ENCODE measurements at places on chromosomes 2 and 18.

GRCh38 chr2:62151306-62151638 lies 44.6 kb upstream of the B3GNT2 start:
- no peak for DNase-seq
- peaks cover 16% of the 10 kb centered on the region for H3K4me1 ChIP-seq
- H3K4me3 ChIP-seq, result no peak overlapping the region
- H3K27me3 ChIP-seq, result no peaks in the 10 kb centered on the region

- H3K36me3 ChIP-seq, result peaks cover 12% of the 10 kb centered on the region
- H3K27me3 ChIP-seq, result no peaks in the 10 kb centered on the region
- peak overlapping the region; percentile 94 for H3K4me3 ChIP-seq
- DNase-seq, result no peak
- peaks cover 16% of the 10 kb centered on the region for H3K4me1 ChIP-seq
- H3K27ac ChIP-seq, result peak overlapping the region; percentile 94
Observed at GRCh38 chr2:9844036-9844483, 786 bp downstream of the TAF1B start.

DNA sequence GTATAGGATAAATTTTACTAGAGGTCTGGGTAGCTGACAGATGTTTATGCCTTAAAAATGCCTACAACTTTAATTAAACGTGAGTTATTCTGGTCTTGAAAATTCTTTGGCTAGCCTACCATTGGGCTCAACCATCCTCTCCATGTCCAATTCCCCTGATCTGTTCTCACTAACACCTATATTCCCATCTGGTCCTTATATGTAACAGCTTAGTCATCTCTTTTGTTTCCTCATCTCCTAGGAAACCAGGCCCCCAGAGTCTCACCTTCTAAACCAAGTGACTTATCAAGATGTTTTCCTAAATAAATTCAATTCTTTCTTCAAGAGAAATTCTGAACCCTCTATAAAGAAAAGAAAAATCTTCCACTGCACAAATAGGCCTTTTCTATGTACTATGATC lies 148.5 kb downstream of the TTC32 start:
- no peaks in the 10 kb centered on the region for H3K4me1 ChIP-seq
- DNase-seq, result no peak
- H3K4me3 ChIP-seq, result no peak overlapping the region
- H3K27me3 ChIP-seq, result peaks cover 27% of the 10 kb centered on the region
- H3K36me3 ChIP-seq, result no peaks in the 10 kb centered on the region

DNA sequence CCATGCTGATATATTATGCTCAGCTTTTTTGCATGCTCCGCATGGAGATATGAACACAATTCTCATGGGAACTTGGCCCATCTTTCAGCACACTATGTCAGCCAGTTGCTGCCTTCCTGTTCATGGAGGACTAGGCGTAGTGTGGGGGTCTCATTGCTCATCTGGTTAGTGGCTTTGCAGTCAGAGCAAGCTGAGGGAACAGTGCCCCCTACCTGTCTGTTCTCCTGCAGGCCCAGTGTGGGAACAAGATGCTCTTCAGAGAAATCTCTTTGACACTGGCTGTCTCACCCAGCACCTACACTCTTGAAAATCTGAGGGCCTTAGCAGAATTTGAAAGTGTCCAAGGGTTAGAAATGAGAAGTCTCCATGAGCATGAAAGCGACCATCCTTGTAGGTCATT lies 47.1 kb downstream of the SPTBN1 start:
- no peak overlapping the region for H3K4me3 ChIP-seq
- no peaks in the 10 kb centered on the region for H3K27me3 ChIP-seq
- no peaks in the 10 kb centered on the region for H3K36me3 ChIP-seq
- DNase-seq, result peak; percentile 10
- H3K27ac ChIP-seq, result no peak overlapping the region

DNA sequence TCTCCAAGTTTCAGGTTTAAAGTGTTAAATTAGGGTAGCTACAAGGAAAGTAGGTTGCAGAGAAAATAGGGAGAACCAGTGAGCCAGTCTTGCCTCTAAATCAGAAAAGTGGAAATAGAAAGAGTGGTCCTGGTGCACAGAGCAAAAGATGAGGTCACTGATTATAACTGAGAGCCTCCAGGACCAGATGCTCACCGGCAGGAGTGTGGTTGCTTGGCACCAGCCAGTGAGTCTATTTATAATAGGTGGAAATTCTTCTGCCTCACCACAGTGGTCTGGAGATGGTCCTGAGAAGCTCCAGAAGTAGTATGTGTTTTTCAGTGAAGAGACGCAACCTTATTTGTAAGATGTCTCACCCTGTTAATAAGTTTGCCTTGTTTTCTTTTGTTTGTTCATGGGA lies 373.9 kb upstream of the KCNJ3 start:
- H3K27ac ChIP-seq, result no peak overlapping the region
- no peak for DNase-seq
- no peak overlapping the region for H3K4me3 ChIP-seq

- H3K27me3 ChIP-seq, result no peaks in the 10 kb centered on the region
- peaks cover 57% of the 10 kb centered on the region for H3K4me1 ChIP-seq
- peak; percentile 25 for DNase-seq
- peaks cover 37% of the 10 kb centered on the region for H3K36me3 ChIP-seq
- peak overlapping the region; percentile 77 for H3K4me3 ChIP-seq
Observed at GRCh38 chr18:8623549-8624106, 14.4 kb downstream of the RAB12 start.

- no peak overlapping the region for H3K4me3 ChIP-seq
- no peak overlapping the region for H3K27ac ChIP-seq
- H3K27me3 ChIP-seq, result no peaks in the 10 kb centered on the region
- H3K36me3 ChIP-seq, result no peaks in the 10 kb centered on the region
- no peaks in the 10 kb centered on the region for H3K4me1 ChIP-seq
Observed at GRCh38 chr18:40346146-40346545, 1608.9 kb upstream of the PIK3C3 start.

DNA sequence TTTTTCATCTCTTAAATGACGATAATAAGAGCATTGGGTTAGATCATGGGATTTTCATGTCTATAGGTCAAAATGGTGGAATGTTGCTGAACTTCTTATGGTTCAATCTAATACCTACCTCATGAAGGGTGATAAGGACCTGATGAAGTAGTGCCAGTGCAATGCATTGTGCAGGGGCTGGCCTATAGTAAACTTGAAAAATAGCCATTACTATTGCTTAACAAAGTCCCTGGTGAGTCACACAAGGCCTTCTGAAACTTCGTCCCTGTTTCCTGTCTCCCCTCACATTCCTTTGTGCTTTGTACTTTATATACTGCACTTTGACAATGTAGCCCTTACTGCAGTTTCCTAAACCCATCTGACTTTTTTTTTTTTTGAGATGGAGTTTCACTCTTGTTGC lies 515.9 kb downstream of the SLC4A3 start:
- no peaks in the 10 kb centered on the region for H3K27me3 ChIP-seq
- no peak for DNase-seq
- no peaks in the 10 kb centered on the region for H3K4me1 ChIP-seq
- no peaks in the 10 kb centered on the region for H3K36me3 ChIP-seq

- no peak overlapping the region for H3K27ac ChIP-seq
- no peaks in the 10 kb centered on the region for H3K4me1 ChIP-seq
- no peaks in the 10 kb centered on the region for H3K36me3 ChIP-seq
- DNase-seq, result no peak
- H3K4me3 ChIP-seq, result no peak overlapping the region
Observed at GRCh38 chr2:141878016-141878415, 252.8 kb downstream of the LRP1B start.
